ENCODE measurements at places on chromosomes 1 and 21.

DNA sequence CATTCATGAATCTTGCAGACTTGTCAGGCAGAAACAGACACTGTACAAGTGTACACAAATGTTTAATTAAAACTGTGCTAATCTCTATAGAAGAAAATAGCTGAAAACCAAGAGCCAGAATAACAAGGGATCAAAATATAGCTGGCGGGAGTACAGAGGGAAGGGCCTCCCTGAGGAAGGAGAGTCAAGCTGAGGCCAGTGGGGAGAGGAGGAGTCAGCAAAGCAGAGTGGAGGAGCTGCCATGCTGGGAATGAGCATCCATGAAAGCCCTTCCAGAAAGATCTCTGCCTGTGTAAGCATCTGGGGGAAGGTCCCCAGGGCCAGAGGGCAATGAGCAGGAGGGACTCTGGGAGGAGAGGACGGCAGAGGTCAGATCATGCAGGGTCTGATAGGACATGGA, 15.1 kb downstream of the SLAMF8 start:
- no peak for DNase-seq

GRCh38 chr1:89873770-89874169, 52.9 kb downstream of the LRRC8D start:
- no peak for DNase-seq

- no peak for DNase-seq
These were observed 5.5 kb upstream of the TEDDM1 start for GRCh38 chr1:182406012-182406411.

DNA sequence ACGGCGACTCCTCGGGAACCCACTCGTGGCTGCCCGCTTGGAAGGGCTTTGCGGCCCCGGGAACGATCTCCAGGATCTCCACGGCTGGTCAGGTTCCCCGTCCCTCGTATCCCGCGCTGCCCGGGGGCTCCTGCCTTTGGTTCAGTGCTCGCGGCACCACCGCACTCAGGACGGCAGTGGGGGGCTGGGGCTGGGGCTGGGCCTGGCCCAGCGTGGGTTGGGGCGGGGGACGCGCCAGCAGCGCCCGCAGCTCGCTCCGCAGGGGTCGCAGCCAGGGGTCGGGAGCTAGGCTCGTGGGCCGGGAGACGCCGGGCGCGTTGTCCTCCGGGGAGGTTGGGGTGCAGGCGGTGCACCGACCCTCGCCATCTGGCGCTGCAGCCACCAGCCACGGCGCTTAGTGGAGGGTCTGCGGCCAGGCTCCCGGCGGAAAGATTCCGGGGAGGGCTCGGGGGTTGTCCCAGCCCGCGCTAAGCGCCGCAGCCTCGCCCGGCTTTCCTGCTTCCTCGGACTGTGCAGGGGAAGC, 8.9 kb downstream of the SIM2 start:
- DNase-seq = no peak

GRCh38 chr21:33028773-33029384, 3.1 kb downstream of the OLIG2 start:
- no peak for DNase-seq

DNA sequence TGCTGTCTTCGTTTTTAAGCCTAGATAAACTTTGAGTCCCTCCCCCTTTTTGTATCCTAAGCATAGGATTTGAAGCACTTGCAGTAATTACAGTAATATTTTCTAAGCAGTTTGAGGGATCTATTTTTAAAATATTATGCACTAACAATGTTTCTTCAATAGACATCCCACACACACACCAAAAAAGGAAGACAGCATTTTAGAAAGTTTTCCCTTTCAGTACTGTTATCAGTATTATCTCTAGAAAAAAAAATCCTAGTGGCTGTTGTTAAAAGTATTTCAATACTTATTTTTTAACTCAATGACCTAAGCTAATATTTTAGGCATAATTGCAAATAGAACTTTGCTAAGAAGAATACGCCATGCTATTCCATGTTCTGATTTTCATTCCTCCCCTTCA, 15.1 kb downstream of the MCOLN3 start:
- DNase-seq = no peak

GRCh38 chr1:24875257-24875656, 54.8 kb downstream of the RUNX3 start:
- no peak for DNase-seq
